ENCODE measurements at places on chromosomes 2 and 18. TPM values are rescaled to one million over a fixed set of nuclear protein-coding genes. Genes with fewer than 3 reads are reported as not detected.
A peak's percentile ranks its signal among the peaks of the same experiment; 100 is the strongest.

Gene TDRD15
- total RNA-seq, result 0.10 TPM

Gene LTBP1
- 398 TPM for total RNA-seq

Gene POTEI
- 0.07 TPM for total RNA-seq

Gene NT5C1B
- total RNA-seq, result not detected

Gene ARPC2
- 424 TPM for total RNA-seq

DNA sequence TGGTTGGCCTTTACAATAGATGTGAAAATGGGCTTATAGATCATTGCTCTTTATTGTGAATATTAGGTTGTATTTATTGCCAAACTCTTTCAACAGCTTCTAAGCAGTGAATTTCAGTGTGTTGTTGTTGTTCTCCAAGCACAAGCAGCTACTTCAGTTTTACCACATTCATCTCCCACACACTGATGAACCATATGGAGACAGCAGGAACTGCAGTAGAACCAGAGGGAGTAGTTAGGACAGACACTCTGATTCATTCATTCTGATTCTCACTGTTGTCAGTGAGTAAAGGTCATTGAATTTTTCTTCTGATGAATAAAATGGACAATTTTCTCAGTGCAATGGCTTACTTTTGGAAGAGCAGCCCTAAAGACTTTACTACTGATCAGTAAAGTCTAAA is 40.2 kb downstream of the CCDC74A start:
- DNase-seq, result no peak

- peak; percentile 37 for DNase-seq
These were observed 22.0 kb upstream of the ODC1 start for GRCh38 chr2:10469955-10470608.

GRCh38 chr2:186348200-186348599 is 137.9 kb upstream of the ZC3H15 start:
- DNase-seq, result no peak

DNA sequence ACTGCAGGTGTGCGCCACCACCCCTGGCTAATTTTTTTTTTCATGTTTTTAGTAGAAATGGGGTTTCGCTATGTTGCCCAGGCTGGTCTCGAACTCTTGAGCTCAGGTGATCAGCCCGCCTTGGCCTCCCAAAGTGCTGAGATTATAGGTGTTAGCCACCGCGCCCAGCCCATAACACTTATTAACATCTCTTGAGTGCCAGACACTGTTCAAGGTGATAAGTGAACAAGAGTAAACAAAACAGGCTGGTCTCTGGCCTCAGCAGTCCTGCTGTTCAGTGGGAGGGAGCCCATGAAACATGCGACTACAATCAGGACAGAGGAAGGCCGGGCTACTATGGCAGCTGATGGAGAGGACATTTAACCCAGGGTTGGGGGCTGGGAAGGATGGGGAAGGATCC is 42.3 kb downstream of the KCTD1 start:
- DNase-seq, result no peak

DNA sequence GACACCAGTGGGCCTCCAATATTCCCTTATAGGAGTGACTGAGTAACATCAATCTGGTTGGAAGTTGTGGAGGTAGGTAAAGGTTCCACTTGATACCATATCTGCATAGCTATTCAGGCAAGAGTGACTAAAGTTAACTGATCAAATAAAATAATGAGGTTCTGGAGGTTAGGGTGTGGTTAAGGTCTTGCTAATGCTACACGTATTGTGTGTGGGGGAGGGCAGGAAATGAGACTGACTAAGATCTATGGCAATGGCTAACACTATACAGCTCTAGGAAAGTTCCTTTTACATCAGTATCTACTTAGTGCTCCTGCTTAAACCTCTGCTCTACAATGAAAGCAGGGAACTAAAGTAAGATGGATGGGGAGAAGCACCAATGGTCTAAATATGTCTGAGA is 149.1 kb upstream of the MGAT5 start:
- no peak for DNase-seq
